ENCODE measurements at places on chromosomes 11 and 22.

GRCh38 chr11:3367221-3367620 lies 11.7 kb downstream of the ZNF195 start:
- no peak overlapping the region for H3K4me3 ChIP-seq
- H3K27me3 ChIP-seq: no peaks in the 10 kb centered on the region
- H3K4me1 ChIP-seq: no peaks in the 10 kb centered on the region
- peaks cover 30% of the 10 kb centered on the region for H3K36me3 ChIP-seq
- no peak overlapping the region for H3K27ac ChIP-seq

GRCh38 chr11:12066799-12067508 lies 43.4 kb upstream of the MICAL2 start:
- H3K4me1 ChIP-seq: no peaks in the 10 kb centered on the region
- no peaks in the 10 kb centered on the region for H3K36me3 ChIP-seq
- peak; percentile 84 for DNase-seq
- no peak overlapping the region for H3K27ac ChIP-seq
- H3K4me3 ChIP-seq: no peak overlapping the region
- H3K27me3 ChIP-seq: no peaks in the 10 kb centered on the region

GRCh38 chr11:22711071-22711770 lies 44.8 kb downstream of the GAS2 start:
- H3K27ac ChIP-seq: no peak overlapping the region
- no peaks in the 10 kb centered on the region for H3K27me3 ChIP-seq
- DNase-seq: no peak
- H3K36me3 ChIP-seq: no peaks in the 10 kb centered on the region

GRCh38 chr22:26170795-26171580 lies 1.7 kb downstream of the SEZ6L start:
- H3K27me3 ChIP-seq: peaks cover 22% of the 10 kb centered on the region
- no peak overlapping the region for H3K4me3 ChIP-seq
- H3K27ac ChIP-seq: no peak overlapping the region
- DNase-seq: peak; percentile 66

- no peaks in the 10 kb centered on the region for H3K36me3 ChIP-seq
- no peak overlapping the region for H3K27ac ChIP-seq
- no peak overlapping the region for H3K4me3 ChIP-seq
- no peaks in the 10 kb centered on the region for H3K27me3 ChIP-seq
These were observed 54.9 kb upstream of the PRR5 start for GRCh38 chr22:44647141-44647540.

DNA sequence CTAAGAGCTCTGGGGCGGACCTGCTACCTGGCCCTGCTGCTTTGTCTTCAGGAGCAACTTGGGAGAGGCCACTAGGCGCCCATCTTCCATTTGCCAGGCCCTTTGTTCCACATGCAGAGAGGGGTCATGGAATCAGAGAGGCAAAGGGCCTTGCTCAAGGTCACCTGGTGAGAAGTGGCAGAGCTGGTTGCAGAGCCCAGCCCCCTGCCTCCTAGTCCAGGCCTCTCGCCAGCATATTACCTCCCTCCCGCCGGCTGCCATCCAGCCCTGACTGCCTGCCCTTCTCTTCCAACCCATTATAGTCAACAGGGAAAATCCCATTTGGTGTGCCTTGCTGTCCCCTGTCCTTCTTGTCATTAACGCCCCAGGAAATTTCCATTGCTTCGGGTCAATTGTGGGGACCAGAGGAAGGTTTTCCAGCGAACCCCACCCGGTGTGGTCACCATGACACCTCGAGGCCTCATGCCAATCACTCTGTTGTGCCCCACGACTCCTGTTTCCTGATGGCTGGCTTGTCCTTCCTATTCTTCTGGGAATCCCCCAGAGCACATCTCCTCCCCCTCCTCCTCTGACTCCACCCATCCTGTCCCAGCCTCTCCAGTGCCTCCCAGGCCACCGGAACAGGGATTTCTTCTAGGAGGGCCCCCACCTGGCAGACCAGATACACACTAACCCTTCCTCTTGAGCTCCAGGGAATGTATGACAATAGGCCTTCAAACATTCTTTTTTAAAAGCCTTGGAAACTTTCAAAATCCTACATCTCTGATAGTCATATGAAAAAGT lies 77.0 kb downstream of the NECTIN1 start:
- no peak for DNase-seq
- no peaks in the 10 kb centered on the region for H3K4me1 ChIP-seq
- no peaks in the 10 kb centered on the region for H3K36me3 ChIP-seq
- no peak overlapping the region for H3K27ac ChIP-seq
- no peak overlapping the region for H3K4me3 ChIP-seq

GRCh38 chr11:100949443-100949842 lies 180.2 kb downstream of the PGR start:
- no peak overlapping the region for H3K4me3 ChIP-seq
- H3K36me3 ChIP-seq: no peaks in the 10 kb centered on the region
- no peaks in the 10 kb centered on the region for H3K27me3 ChIP-seq
- no peak for DNase-seq
- H3K4me1 ChIP-seq: no peaks in the 10 kb centered on the region
- no peak overlapping the region for H3K27ac ChIP-seq

- H3K4me1 ChIP-seq: peaks cover 12% of the 10 kb centered on the region
- H3K27me3 ChIP-seq: no peaks in the 10 kb centered on the region
- peak; percentile 45 for DNase-seq
- H3K27ac ChIP-seq: no peak overlapping the region
- no peak overlapping the region for H3K4me3 ChIP-seq
These were observed 38.2 kb downstream of the SYTL2 start for GRCh38 chr11:85772695-85773094.

DNA sequence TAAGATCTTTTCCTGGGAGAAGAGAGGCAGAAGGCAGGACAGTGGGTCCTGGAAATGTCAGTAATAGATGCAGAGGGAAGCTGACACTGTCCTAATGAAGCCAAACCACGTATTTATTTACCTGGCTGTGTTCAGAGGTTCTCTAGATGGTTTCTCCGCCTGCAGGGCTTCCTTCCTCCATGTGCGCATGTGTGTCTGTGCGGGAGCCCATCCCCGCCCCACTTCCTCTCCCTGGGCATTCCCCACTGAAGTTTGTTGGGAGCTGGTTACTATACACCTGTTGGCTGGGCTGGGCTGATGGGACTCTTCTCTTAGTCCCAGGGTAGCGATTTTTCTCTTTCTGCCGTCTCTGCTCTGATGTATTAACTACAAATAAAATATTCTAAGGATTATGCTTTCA lies 204.9 kb upstream of the TBCEL start:
- DNase-seq: no peak
- no peak overlapping the region for H3K4me3 ChIP-seq
- H3K27ac ChIP-seq: no peak overlapping the region
- no peaks in the 10 kb centered on the region for H3K27me3 ChIP-seq
- no peaks in the 10 kb centered on the region for H3K4me1 ChIP-seq

- H3K36me3 ChIP-seq: no peaks in the 10 kb centered on the region
- H3K27me3 ChIP-seq: no peaks in the 10 kb centered on the region
These were observed 243.8 kb downstream of the TMEM135 start for GRCh38 chr11:87281496-87281895.

DNA sequence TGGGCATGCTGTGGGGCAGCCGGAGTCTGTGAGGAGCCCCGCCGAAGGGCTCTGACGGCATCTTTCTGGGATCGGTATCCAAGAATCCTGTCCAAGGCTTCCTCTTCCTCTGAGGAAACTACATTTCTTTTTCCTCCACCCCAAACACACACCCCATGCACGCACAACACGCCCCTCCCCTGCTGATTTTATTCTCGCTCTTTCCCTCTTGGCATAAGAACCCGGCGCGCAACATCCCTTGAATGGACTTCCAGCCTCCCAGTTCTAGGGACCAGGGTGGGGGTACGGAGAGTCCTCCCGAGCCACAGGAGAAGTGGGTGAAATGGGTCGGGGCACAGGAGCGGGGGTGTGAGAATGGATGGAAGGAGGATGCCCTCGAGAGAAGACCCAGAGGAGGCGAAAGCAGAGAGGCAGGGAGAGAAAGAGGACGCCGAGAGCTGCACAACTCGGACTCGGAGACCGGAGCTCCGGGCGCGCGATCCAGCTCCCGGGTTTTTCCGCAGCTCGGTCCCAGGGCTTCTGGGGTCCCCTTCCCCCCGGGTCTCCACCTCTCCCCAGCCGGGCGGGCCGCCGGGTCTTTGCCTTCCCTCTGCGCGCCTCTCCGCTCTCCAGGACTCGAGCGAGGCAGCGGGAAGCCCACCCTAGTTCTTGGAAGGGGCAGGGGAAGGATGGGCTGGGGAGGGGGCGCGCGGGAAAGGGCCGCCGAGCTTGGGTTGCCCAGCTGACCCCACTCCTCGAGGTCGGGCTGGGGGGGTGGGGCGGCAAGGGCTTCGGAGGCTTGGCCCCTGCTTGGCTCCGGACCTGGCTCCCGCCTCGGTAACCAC lies 1.5 kb upstream of the LARGE1 start:
- H3K4me1 ChIP-seq: peaks cover 19% of the 10 kb centered on the region
- peak overlapping the region; percentile 78 for H3K4me3 ChIP-seq

GRCh38 chr11:111301004-111301841 lies 2.9 kb downstream of the POU2AF3 start:
- no peak for DNase-seq
- no peaks in the 10 kb centered on the region for H3K27me3 ChIP-seq

DNA sequence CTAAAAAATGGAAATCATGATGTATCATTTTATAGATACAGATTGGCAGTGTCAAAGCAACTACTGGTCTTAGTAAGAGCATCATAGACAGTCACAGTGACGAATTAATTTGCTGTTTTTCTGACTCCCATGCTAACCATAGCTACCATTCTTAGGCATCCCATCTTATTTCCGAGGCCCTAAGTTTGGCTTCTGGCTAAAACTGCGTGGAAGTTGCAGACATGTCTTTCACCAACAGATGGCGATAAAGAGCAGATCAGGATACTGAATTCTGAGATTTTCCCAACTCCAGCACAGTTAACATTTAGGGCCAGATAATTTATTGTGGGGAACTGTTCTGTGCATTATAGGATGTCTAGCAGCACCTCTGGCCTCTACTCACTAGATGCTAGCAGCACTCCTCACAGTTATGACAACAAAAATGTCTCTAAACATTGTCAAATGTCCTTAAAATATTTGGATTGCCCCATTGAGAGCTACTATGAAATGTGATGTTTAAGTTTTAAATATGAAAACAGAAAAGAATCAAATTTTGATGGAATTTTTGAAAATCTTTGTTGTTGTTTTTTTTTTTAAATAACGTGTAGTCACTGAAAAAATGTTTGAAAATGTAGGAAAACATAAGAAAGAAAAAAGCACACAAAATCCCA lies 16.3 kb downstream of the OR2AG2 start:
- no peak overlapping the region for H3K4me3 ChIP-seq
- H3K36me3 ChIP-seq: no peaks in the 10 kb centered on the region
- no peak overlapping the region for H3K27ac ChIP-seq
- DNase-seq: no peak
- H3K27me3 ChIP-seq: no peaks in the 10 kb centered on the region

- H3K27me3 ChIP-seq: no peaks in the 10 kb centered on the region
- DNase-seq: no peak
- H3K36me3 ChIP-seq: peaks cover 3% of the 10 kb centered on the region
These were observed 37.4 kb downstream of the C2CD3 start for GRCh38 chr11:74133436-74133835.

- no peaks in the 10 kb centered on the region for H3K36me3 ChIP-seq
- no peak overlapping the region for H3K27ac ChIP-seq
- no peaks in the 10 kb centered on the region for H3K4me1 ChIP-seq
- H3K4me3 ChIP-seq: no peak overlapping the region
- no peaks in the 10 kb centered on the region for H3K27me3 ChIP-seq
These were observed 74.3 kb downstream of the RTL6 start for GRCh38 chr22:44423556-44424358.

GRCh38 chr11:94662065-94662779 lies 95.1 kb downstream of the PIWIL4 start:
- no peaks in the 10 kb centered on the region for H3K4me1 ChIP-seq
- no peak for DNase-seq
- no peaks in the 10 kb centered on the region for H3K36me3 ChIP-seq
- H3K27ac ChIP-seq: no peak overlapping the region

DNA sequence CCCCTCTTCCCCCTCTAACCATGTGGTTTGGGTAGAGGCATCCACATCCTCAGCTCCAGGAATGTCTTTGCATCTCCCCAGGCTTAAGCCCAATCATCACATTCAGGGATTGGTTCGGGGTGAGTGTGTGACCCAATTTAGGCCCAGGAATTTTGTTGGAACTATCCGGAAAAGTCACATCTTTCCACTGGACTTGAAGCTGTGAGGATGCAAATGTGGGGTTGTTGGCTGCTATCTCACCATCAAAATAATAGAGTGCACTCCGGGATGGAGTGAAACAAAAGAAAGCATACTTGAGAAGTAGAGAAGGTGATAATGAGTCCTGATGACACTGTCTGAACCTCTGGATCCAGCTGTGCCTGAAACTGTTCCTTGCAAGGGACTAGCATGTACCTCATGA lies 33.8 kb upstream of the OLFML1 start:
- H3K4me1 ChIP-seq: no peaks in the 10 kb centered on the region
- no peak overlapping the region for H3K4me3 ChIP-seq
- H3K27ac ChIP-seq: no peak overlapping the region
- H3K27me3 ChIP-seq: no peaks in the 10 kb centered on the region
- H3K36me3 ChIP-seq: no peaks in the 10 kb centered on the region

DNA sequence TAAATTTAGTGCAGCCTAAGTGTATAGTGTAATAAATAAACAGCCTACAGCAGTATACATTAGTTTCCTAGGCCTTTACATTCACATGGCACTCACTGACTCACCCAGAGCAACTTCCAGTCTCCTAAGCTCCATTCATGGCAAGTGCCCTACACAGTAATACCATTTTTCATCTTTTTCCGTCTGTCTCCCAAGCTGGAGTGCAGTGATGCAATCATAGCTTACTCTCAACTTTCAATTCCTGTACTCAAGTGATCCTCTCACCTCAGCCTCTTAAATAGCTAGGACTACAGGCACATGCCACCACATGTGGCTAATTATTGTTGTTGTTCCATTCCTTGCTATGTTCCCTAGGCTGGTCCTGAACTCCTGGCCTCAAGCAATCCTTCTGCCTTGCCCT lies 54.4 kb downstream of the FCHSD2 start:
- no peaks in the 10 kb centered on the region for H3K4me1 ChIP-seq
- no peak overlapping the region for H3K4me3 ChIP-seq
- H3K27ac ChIP-seq: no peak overlapping the region
- DNase-seq: no peak
- H3K36me3 ChIP-seq: no peaks in the 10 kb centered on the region
- no peaks in the 10 kb centered on the region for H3K27me3 ChIP-seq

GRCh38 chr11:20031155-20032001 lies 128.9 kb downstream of the DBX1 start:
- no peak overlapping the region for H3K4me3 ChIP-seq
- H3K27ac ChIP-seq: peak overlapping the region; percentile 15
- no peaks in the 10 kb centered on the region for H3K27me3 ChIP-seq
- DNase-seq: peak; percentile 69
- H3K36me3 ChIP-seq: no peaks in the 10 kb centered on the region
- peaks cover 23% of the 10 kb centered on the region for H3K4me1 ChIP-seq

All from kidney (tissue), 22 donors.